LoVo (cell line): ENCODE measurements at places on chromosomes 1 and 21.

DNA sequence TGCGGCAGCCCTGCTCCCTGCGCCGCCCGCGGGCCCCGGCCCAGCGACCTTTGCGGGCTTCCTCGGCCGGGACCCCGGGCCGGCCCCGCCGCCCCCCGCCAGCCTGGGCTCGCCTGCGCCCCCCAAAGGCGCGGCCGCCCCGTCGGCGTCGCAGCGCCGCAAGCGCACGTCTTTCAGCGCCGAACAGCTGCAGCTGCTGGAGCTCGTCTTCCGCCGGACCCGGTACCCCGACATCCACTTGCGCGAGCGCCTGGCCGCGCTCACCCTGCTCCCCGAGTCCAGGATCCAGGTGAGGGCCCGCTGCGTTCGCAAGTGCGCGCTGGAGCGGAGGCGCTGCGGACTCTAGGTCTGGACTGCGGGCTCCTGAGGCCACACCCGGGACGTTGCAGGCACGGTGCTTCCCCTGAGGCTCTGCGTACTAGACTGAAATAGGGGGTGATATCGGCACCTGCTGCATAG, 351 bp downstream of the MIXL1 start:
- DNase-seq = peak; percentile 13

DNA sequence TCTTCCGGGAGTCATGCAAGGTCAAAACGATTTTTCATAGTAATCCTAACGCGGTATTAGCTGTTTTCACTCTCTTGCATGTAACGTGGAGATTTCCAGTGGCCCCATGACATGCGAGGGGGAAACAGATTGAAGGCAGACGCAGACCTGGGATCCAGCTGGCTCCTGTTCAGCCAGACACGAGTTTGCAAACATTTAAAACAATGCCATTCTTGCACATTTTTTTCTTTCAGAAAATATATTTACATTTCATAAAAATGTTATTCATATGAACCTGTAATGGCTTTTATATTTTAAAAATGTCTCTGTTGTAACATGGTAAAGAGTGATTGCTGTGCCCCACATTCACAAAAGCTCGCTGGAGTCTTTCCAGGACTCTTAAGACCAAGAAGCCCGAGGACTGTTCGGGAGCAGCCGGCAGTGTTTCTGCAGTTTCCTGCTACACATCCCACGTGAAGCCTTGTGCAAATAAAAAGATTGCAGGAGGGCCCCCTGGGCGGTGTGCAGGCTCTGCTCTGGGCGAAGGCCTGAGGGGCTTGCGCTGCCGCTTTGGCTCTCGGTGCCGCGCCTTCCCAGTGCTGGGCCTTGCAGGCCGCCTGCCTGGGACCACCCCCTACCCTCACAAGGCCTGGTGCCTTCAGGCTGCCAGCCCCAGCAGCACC, 184.9 kb downstream of the DYRK1A start:
- no peak for DNase-seq

GRCh38 chr1:3899754-3900149, 320 bp downstream of the C1orf174 start:
- DNase-seq = no peak

DNA sequence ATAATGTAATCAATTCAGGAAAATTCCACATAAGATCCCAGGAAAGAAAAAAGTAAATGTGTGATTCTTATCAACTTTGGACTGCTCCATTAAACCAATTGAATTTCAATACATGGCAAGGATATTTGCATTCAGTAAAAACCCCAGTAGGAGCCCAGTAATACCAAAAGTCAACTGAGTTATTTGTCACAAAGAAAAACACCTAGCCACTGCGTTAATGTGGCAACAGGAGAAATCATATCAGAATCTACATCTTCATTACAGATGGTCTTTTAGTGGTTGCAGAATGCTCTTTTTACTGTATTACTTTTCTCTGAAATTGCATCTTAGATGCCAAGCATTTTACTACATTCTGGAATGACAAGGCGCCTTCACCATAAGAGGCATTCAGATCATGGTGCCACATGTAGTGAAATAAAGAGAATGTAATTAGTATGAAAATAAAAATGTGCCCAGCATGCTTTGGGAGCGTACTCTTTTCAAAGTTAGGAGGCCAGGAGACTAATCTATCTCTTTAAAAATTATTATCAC, 180.7 kb downstream of the PATJ start:
- no peak for DNase-seq

- no peak for DNase-seq
Measured at GRCh38 chr21:45748593-45748992, 105.1 kb downstream of the PCBP3 start.

DNA sequence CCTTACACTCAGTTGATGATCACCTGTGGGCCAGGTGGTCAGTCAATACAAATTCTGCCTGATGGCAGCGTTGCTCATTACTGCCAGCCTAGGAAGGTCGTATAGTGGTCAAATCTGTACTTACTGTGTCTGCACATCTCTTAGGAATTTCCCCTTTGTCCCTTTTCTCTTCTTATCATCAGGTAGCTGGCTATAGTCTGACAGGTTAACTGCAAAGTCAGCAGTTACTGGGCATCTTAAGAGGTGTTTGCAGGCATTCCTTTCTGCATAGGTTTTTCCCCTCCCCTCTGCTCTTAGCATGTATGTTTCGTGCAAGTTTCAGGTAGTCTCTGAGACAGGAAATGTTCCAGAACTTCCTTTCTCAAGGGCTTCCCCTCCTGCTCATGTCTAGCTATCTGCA, 298.7 kb downstream of the LRRIQ3 start:
- no peak for DNase-seq
